AML-193 (cell line): ENCODE measurements at places on chromosomes 3 and 15.

DNA sequence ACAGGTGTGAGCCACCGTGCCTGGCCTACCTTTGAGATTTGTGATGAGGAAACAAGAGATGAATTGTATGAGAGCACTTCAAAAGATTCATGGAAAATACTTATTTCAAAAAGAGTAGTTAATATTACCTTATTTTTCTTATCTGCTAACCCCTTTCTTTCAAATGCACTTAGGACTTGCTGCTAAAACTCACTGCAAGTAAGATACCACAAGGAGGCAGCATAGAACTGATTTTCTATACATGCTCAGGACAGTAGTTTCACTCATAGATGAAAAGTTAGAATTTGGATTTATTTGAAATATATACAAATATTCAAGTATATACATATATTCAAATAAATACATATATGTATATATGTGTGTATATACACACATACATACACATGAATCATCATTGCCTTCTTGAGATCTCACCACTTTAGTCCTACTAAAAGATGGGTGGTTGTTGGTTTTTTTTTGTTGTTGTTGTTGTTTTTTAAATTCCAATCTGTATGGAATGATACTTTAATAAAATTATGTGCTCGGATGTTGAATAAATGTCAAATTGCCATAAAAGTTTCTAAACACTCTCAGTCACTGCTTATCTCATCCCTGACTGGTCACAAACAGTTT is 2.4 kb downstream of the CCNDBP1 start:
- peak; percentile 82 for DNase-seq

DNA sequence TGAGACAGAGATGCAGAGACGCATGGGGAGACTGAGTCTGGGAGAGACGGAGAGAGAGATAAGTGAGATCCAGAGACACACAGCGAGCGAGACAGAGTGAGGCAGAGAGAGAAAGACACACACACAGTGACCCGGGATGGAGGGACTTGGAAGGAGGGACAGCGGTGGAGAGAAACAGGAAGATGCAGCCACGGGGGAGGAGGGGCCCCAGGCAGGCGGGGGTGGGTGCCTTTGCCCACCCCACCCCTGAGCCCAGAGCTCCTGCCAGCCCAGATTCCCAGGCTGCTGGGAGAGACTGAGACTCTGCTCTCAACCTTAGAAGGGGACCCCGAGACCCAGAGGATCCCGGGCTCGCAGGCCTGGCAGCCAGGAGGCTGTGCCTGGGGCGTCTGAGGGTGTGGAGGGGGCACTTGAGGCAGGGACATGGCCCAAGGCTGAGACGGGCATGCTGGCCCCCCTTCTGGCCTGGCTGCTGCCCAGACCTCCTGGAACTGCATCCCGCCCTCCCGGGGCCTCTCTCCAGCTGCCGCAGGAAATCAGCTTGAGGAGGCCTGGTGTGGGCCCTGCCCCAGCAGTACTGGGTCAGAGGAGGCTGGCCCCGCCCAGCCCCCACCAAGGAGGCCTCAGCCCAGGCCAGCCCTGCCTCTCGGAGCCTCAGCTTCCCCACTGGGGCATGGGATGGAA is 18.1 kb downstream of the H1-8 start:
- no peak for DNase-seq

- peak; percentile 62 for DNase-seq
These were observed 770.2 kb upstream of the ALCAM start for GRCh38 chr3:104596551-104596950.

GRCh38 chr15:58398071-58398470 is 33.7 kb upstream of the LIPC start:
- no peak for DNase-seq

DNA sequence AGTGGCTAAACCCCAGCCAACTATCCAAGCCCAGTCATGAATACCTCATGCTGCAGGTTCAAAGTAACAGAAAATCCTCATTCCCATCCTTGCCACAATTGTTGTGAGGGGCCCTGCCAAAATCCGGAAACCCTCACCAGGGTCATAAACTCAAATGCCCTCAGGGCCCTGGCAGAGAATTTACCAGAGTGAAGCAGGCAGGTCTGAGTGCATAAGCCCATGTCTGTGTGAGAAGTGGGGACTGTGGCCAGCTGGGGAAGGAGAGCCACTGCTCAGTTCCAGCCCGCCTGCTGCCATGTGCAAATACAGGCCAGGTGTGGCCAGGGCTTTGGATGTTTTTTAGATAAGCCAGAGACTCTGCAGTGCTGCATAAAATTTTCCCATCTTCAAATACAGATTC is 7.0 kb downstream of the CEP152 start:
- no peak for DNase-seq

- peak; percentile 70 for DNase-seq
These were observed 1.0 kb upstream of the RNF7 start for GRCh38 chr3:141737093-141737492.

GRCh38 chr3:142433110-142433509 is 14.7 kb downstream of the XRN1 start:
- DNase-seq, result no peak

DNA sequence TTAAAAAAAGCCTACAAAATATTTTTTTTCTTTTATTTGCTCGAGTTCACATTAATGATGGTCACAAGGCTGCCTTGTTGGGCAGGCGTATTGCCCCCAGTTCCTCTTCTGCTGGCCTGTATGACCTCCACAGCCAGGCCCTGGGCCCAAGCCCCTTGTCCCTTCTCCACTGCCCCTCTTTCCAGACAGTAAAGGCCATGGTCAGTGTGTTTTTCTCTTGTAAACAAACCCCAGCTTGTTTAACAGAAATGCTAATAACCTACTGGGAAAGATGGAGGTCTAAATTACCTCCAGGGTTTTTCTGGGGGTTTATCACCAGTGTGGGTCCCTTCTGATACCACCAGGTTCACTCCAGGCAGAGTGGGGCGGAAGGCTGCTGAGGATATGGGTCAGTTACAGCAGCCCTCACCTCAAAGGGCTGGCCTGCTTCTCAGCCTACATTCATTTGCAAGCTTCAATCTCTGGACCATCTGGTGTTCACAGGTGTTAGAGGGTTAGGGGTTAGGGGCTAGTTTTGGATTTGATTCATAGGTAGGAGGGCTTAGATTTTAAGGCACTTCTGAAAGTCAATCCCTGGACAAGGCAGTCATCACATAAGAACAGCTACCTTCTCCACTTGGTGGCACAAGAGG is 2.0 kb upstream of the MANF start:
- no peak for DNase-seq

DNA sequence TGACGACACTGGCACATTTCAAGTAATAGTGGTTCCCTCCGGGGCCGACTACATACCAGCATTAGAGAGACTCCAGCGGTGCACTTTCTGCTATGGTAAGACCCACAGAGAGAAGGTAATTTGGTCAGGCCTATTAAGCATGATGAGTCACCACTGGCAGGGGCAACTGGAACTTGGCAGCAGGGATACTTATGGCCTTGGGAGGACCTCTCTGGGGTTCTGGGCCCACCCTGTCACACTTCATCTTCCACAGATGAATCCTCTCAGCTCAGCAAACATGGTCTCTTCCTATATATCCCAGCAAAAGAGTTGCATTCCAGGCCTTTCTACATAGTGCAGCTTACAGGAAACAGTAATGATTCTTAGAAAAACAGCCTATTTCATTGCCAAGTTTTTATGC is 88.0 kb downstream of the PIK3R4 start:
- no peak for DNase-seq
